ENCODE measurements at places on chromosomes 4 and X.

GRCh38 chr4:72974694-72975487, 94.6 kb downstream of the COX18 start:
- DNase-seq = no peak
- no peaks in the 10 kb centered on the region for H3K27me3 ChIP-seq
- H3K36me3 ChIP-seq = no peaks in the 10 kb centered on the region
- H3K4me1 ChIP-seq = peaks cover 8% of the 10 kb centered on the region
- peak overlapping the region; percentile 76 for H3K27ac ChIP-seq
- no peak overlapping the region for H3K4me3 ChIP-seq

DNA sequence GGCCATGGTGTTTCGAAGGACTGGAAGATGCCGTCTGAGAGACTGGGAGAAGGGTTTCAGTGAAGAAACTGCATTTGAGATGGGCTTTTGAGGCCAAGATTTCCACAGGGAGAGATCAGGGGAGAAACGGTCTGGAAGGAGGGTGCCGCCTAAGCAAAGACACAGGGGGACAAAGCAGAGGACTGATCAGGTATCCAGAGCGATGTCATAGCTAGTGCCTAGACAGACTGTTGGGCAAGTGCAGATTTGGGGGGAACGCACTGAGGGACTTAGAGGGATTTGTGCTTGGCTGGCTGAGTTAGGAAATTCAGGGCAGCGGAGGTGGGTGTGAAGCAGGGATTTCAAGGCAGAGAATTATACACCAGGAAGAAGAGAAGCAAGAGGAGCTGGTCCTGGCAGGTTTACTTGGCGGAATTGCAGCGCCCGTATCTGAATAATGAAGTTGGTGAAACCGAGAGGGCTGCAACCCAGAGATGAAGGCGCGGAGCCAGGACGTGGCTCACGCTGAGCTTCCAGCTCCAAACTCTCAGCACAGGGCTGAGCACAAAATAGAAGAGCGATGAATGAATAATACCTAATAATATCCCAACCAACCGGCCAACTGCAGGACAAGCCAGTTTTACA, 106.9 kb downstream of the MAML3 start:
- peak; percentile 78 for DNase-seq
- peak overlapping the region; percentile 43 for H3K4me3 ChIP-seq

- H3K36me3 ChIP-seq = no peaks in the 10 kb centered on the region
- H3K4me3 ChIP-seq = no peak overlapping the region
- H3K27ac ChIP-seq = no peak overlapping the region
- H3K4me1 ChIP-seq = no peaks in the 10 kb centered on the region
- DNase-seq = no peak
Observed at GRCh38 chr4:171846232-171846631, 33.0 kb downstream of the GALNTL6 start.

GRCh38 chr4:67727124-67727850, 26.3 kb upstream of the UBA6 start:
- H3K4me1 ChIP-seq = no peaks in the 10 kb centered on the region
- H3K27ac ChIP-seq = no peak overlapping the region
- no peaks in the 10 kb centered on the region for H3K36me3 ChIP-seq
- peaks cover 1% of the 10 kb centered on the region for H3K27me3 ChIP-seq

GRCh38 chr4:179631321-179631720, 2189.1 kb upstream of the AGA start:
- DNase-seq = no peak
- no peaks in the 10 kb centered on the region for H3K36me3 ChIP-seq

DNA sequence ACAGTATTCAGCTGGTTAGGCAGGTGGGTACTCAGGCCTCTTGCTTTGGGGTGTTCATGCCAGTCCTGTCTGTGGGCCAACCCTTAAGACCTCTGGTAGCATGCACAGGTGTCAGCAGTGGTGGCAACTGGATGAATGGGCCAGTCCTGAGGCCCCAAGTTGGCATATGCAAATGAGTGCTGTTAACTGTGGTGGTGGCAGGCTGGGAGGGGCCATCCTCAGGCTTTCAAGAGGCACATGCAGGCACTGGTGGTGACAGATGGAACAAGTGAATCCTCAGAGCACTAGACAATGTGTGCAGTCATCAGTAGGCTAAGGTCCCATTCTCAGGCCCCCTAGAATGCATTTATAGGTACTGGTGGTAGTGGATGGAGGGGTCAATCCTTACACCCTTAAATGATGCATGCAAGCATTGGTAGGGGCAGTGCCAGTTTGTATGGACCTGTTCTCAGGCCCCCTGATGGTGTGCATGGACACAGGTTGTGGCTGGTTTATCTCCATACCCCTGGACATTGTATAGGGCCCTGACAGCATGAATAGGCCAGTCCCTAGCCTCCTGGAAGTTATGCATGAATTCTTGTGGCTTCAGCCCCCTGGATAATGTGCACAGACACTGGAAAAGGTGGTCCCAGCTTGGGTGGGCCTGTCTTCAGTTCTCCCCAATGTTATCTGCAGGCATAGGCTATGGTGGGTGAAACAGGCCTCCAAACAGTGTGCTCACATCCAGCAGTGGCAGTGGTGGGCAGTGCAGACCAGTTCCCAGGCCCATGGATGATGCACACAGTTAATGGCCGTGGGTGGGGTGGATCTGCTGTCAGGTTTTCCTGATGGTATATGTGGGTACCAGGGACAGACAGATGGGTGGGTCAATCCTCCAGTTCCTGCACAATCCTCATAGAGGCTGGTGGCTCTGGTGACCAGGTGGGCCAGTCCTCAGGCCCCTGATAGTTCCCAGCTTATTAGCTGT, 24.7 kb downstream of the TECRL start:
- no peak for DNase-seq
- H3K4me3 ChIP-seq = no peak overlapping the region
- H3K27me3 ChIP-seq = no peaks in the 10 kb centered on the region
- H3K4me1 ChIP-seq = no peaks in the 10 kb centered on the region
- no peak overlapping the region for H3K27ac ChIP-seq

DNA sequence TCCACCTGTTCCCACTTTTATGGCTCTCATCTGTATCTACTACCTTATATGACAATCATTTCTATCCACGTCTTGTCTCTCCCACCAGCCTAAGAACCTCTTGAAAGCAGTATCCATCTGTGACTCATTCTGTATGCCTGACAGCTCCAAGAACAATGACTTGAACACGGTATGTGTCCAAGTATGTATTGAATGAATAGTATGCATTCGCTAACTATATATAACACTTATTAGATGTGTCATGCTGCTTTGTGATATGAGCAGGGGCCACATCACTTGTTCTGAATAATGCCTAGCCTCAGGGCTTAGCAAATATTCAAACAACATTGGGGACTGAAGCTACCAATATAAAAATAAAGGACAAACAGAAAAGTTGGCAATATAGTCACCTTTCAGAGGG, 4.9 kb downstream of the OPHN1 start:
- H3K27ac ChIP-seq = no peak overlapping the region
- no peaks in the 10 kb centered on the region for H3K27me3 ChIP-seq
- no peak overlapping the region for H3K4me3 ChIP-seq
- H3K4me1 ChIP-seq = no peaks in the 10 kb centered on the region
- DNase-seq = no peak

- H3K4me1 ChIP-seq = no peaks in the 10 kb centered on the region
- H3K4me3 ChIP-seq = no peak overlapping the region
- no peak for DNase-seq
- H3K36me3 ChIP-seq = no peaks in the 10 kb centered on the region
- H3K27ac ChIP-seq = no peak overlapping the region
- no peaks in the 10 kb centered on the region for H3K27me3 ChIP-seq
Observed at GRCh38 chr4:71008196-71008595, 14.7 kb downstream of the DCK start.

DNA sequence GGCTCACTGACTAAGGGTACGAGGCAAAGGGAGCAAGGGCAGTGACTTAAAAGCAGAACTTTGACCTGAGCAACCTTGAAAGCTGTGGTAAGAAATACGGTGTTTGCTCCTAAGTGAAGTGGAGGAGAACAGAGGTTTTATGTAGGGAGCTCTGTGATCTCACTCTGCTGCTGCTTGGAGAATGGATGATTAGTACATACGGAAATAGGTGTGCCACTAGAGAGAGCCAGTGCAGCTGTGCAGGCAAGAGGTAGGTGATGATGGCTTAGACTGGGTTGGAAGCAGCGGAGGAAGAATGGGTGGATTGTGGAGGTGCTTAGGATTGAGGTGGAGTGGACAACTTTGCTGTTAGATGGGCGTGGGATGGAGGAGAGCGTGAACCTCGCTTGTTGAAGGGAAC, 85.0 kb downstream of the FAM193A start:
- H3K4me3 ChIP-seq = no peak overlapping the region
- H3K27ac ChIP-seq = no peak overlapping the region
- H3K27me3 ChIP-seq = no peaks in the 10 kb centered on the region
- peak; percentile 17 for DNase-seq
- no peaks in the 10 kb centered on the region for H3K36me3 ChIP-seq
- no peaks in the 10 kb centered on the region for H3K4me1 ChIP-seq

GRCh38 chr4:174928575-174929253, 10.6 kb downstream of the ADAM29 start:
- no peaks in the 10 kb centered on the region for H3K4me1 ChIP-seq
- no peak for DNase-seq
- no peak overlapping the region for H3K4me3 ChIP-seq
- no peaks in the 10 kb centered on the region for H3K36me3 ChIP-seq
- H3K27ac ChIP-seq = no peak overlapping the region

- no peak overlapping the region for H3K4me3 ChIP-seq
- peaks cover 4% of the 10 kb centered on the region for H3K4me1 ChIP-seq
- H3K36me3 ChIP-seq = no peaks in the 10 kb centered on the region
- H3K27me3 ChIP-seq = no peaks in the 10 kb centered on the region
Observed at GRCh38 chr4:76969495-76969894, 19.9 kb downstream of the SEPTIN11 start.

- DNase-seq = peak; percentile 66
- no peaks in the 10 kb centered on the region for H3K27me3 ChIP-seq
- H3K27ac ChIP-seq = peak overlapping the region; percentile 77
- H3K4me1 ChIP-seq = no peaks in the 10 kb centered on the region
Observed at GRCh38 chr4:109434007-109434971, 674 bp downstream of the SEC24B start.

DNA sequence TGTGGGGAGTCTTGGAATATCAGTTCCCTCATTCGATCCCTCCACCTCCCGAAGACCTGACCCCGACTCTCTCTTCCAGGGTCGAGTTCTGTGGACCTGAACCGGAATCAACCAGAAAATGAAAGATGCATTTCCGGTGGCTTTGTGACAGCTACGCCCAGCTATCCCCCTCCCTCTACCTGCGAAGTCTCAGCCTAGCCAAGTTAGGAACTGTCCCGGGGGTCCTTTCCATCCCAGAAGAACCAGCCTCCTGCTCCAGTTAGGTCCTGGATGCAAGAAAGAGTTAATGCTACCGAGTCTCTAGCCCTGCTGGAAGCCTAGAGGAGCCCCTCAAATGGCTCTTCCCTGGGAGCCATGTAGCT, 13.4 kb upstream of the ETDC start:
- H3K36me3 ChIP-seq = peaks cover 5% of the 10 kb centered on the region
- no peak overlapping the region for H3K4me3 ChIP-seq
- no peak for DNase-seq
- no peak overlapping the region for H3K27ac ChIP-seq

DNA sequence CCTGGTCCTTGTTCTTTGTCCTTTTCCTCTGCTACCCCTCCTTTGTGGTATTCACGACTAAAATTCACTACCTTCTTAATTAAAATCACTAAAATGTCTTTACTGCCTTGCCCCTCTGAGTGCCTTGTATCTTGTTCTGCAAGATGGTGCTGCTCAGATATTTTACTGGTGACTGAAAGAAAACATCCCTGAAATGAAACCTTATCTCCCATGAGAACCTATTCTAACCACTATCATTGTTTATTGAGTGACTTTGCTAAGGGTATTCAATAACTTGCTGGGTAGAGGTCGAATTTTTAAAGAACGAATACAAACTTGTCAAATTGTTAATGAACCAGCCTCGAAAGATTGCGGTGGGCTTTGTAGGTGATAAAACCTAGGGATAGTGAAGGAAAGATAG, 52.8 kb downstream of the SPRY1 start:
- H3K27ac ChIP-seq = no peak overlapping the region
- H3K36me3 ChIP-seq = no peaks in the 10 kb centered on the region
- DNase-seq = no peak
- H3K27me3 ChIP-seq = no peaks in the 10 kb centered on the region

DNA sequence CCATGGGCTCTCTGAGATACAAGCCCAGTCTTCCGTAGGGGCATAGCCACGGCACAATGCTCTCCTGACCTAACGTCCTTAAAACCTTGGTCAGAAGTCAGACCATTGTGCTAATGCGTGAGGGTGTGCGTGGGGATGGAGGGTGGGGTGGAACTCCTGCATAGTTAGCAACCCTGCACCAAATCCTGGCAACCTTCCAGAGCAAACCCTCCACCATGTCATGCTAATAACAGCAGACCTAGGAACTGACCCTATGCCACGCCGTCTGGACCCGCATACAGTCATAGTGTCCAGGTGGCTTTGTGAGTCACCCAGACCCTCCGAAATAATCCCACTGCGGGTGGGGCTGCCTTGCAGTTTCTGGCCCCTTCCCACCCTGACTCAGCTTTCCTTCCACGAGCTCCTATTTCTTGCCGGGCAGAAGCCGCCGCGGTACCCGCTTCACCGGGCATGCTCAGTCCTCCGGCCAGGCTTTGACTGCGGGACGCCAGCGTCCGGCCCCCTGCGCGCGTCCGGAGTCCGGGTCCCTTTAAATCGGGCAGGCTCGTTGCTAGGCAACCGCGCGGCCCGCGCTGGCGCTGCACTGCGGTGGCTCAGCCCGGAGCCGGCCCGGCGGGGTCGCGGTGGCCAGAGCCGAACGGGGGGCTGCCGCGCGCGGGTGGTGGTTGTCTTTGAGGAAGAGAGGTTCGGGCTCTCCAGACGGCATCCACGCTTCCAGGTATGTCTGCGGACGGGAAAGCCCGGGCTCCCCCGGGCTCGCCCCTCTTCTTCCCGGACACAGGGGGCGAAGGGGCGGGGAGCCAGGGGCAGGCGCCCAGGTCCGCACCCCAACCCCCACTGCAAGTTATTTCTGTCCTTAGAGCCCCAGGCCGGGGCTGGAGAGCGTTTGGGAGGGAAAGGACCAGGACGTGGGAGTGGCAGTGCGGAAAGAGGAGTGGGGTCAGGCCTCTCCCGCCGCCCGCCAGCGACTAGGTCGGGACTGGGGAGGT, at the start of gene CCDC160:
CCDC160 (plus strand) TSS at position 557 of the 989 bp plus-strand sequence. CDS start 7,619 bp downstream, outside the sequence.
- H3K36me3 ChIP-seq = no peaks in the 10 kb centered on the region
- DNase-seq = peak; percentile 79
- no peaks in the 10 kb centered on the region for H3K27me3 ChIP-seq
- H3K27ac ChIP-seq = no peak within 1 kb of the TSS
- H3K4me1 ChIP-seq = no peaks in the 10 kb centered on the region

DNA sequence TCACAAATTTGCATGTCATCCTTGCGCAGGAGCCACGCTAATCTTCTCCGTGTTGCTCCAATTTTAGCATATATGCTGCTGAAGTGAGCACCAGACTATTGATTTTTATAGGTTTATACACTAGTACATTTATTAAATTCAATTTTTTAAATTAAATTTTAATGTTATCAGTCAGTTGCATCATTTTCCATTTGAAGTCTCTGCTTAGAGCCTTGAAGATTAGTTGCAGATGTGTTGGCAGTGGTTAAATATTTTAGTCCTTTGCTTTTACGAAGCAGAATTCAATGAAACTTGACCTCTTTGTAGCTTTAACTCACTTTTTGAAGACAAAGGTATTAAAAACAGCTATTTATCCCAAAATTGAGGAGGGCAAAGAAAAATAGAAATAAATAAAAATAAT, 16.5 kb downstream of the TRAPPC11 start:
- H3K36me3 ChIP-seq = peaks cover 2% of the 10 kb centered on the region
- H3K27ac ChIP-seq = no peak overlapping the region
- no peaks in the 10 kb centered on the region for H3K27me3 ChIP-seq
- no peak overlapping the region for H3K4me3 ChIP-seq
- no peaks in the 10 kb centered on the region for H3K4me1 ChIP-seq
